EL (cell line): ENCODE measurements at places on chromosomes 3 and 15.

DNA sequence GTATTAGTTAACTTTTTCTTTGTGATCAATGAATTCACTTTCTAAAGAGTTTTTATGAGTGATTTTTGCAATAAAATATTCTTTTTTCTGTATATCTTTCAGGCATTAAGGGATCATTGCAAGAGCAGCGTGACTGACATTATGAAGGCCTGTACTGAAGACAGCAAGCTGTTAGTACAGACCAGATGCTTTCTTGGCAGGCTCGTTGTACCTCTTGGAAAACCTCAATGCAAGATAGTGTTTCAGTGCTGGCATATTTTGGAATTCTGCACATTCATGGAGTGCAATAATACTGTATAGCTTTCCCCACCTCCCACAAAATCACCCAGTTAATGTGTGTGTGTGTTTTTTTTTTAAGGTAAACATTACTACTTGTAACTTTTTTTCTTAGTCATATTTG, 24.4 kb downstream of the SELENOT start:
- no peak for DNase-seq

DNA sequence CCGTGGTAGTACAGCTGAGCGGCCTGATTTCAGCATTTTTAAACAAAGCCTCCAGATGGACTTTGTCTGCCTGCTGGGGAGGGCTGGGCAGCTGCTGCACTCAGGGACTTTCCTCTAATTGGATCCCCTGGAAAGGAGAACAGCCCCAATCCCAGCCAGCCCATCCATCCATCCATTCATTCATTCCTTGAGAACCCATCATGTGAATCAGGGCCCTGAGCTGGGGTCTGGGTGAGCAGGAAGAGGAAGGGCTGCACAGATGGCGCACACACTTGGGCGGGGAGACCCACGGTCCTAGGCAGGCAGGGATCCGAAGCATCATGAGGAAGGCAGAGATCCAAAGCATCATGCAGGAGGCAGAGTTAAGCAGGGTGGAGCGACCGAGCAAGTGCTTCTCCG, 45.7 kb downstream of the TPRA1 start:
- DNase-seq = no peak

- DNase-seq = peak; percentile 18
Measured at GRCh38 chr3:72317491-72317890, 530.8 kb downstream of the SHQ1 start.

DNA sequence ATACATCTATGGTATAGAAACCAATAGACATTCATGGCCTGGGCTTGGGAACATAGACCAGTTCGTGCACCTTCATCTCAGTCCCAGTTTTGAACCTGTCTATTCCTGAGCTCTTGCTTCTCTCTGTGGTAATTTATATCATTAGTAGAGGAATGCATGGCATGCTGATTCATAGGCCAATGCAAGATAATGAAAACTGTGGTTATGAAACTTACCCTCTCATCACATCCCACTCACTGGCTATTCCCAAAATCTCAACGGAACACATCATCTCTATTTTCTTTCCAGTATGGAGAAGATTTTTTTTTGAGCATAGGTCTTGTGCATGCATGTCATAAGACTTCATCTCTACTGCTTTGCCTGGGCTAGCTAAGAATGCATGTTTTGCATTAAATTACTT, 18.7 kb upstream of the P2RY12 start:
- peak; percentile 82 for DNase-seq

DNA sequence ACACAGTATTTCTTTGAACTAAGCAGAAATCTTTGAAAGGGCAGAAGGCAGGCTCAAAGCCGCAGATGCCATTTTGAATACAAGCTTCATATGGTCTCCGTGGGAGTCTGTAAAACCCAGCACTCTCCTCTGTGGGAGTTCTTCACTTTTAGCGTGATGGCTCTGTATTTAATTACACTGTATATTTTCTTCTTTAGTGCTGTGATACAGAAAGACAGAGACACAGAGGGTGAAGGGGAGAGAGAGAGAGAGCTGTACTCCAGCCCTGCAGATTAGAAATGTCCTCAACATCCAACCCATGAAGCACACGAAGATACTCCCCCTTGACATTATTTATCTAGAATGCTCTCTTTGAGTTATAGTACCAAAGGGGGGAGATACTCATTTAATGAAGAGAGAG, 752.6 kb upstream of the NR2F2 start:
- no peak for DNase-seq

DNA sequence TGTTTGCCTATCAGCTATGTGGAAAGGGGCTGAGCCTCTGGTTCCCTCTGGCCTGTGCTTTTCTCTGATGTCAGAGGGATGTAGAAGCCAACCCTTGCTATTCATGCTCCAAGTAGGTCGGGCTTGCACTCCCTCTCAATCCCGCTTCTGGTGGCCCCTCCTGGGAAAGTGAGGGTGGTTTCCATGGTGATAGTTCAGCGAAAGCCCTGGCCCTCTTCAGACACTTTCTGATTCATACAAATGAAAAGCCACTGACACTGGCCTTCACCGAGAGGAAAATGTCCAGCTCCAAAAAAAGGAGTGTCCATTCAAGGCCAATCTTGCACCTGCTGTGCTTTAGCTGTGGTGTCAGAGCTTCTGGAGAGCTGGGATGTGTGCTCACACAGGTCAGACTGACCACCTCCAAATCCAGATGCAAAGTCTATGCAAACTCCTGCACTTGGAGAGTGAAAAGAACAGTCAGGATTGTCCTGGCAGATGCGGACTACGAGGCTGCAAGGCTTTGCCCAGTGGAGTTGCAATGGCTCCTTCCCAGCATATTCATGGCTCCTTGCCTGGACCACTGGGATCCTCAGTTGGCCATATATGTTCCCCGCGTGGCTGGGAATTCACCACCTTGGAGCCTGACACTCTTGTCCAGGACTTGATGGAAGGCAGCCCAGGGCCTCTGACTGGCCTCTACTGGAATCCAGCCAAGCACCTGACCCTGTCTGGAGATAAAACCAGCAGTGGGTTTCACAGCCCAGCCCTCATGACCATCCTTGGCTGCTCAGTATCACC, 96.6 kb downstream of the CEMIP start:
- DNase-seq = no peak

DNA sequence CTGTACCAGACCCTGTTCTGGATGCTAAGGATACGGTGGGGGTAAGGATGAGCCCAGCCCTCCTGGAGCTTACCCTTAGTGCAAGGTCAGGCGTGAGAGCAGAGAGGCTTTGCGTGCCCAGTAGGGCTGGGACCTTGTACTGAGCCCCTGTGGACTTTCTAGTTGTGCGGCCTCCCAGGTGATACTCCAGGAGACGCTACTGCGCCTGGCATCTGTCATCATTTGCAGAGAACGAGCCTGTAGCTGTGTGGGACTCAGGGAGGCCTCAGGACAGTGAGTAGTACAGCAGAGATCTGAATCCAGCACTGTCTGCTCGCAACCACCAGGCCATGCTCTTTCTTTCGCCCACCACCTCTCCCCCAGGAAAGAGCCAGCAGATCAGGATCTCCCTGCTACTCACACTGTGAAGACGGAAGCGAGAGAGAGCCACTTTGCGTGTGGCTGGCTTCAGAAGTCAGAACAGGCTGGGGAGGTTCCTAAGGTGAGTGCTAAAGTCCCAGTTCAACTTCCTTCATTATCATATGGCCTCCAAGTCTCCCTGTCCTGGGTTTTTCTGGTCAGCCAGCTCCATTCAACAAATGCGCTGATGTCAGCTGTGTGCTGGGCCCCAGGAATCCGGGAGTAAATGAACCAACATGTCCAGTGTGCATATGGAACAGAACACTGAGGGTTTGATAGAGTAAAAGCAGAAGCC, 38.2 kb upstream of the ITGA11 start:
- DNase-seq = no peak

DNA sequence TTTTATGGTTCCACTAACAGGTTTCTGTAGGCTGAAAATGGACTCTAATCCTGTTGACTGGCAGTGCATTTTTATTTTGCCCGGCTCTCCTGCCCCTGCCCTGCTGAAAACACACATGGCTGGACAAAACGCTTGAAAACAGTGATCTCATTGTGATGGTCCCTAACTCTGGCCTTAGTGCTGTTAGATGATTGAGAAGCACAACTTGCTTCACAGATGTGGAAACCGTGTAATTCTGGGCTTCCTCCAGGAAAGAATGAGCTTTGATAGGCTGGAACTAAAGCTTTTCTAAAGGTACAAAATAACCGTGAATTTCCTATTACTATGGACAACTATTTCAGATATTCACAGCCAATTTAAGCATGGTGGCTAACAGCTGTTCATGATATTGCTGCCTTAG, 121.4 kb downstream of the VGLL3 start:
- no peak for DNase-seq

GRCh38 chr15:42137461-42138261, 18.8 kb downstream of the PLA2G4F start:
- peak; percentile 58 for DNase-seq

GRCh38 chr3:14946236-14946635, 1.1 kb upstream of the NR2C2 start:
- DNase-seq = no peak

DNA sequence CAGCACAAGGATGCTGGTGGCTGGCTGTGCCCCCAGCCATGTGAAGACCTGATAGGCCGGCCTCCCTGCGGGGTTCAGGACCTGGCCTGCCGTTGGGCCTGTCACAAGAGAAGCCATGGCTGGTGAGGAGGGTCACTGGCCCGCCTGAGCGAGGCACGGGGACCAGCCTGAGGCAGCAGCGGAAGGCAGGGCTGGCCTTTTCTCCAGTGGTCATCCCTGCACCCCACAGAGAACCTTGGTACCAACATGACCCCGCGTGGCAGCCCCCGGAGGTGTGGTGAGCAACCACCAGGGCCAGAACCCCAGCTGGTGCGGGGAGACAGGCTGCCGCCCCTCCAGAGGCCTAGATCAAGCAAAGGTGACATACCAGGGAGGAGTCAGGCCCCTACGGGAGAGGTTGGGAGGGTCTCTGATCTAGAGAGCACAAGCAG, 134.1 kb upstream of the MEF2A start:
- no peak for DNase-seq

GRCh38 chr3:42213417-42213816, 52.6 kb downstream of the CCK start:
- DNase-seq = no peak

- DNase-seq = no peak
Measured at GRCh38 chr3:183809270-183809669, 16.1 kb downstream of the MAP6D1 start.

- DNase-seq = peak; percentile 35
Measured at GRCh38 chr15:37076543-37076942, 23.8 kb downstream of the MEIS2 start.

- DNase-seq = no peak
Measured at GRCh38 chr15:74868059-74868458, 5.1 kb downstream of the SCAMP2 start.

GRCh38 chr3:170424879-170425278, 6.2 kb downstream of the CLDN11 start:
- DNase-seq = no peak

DNA sequence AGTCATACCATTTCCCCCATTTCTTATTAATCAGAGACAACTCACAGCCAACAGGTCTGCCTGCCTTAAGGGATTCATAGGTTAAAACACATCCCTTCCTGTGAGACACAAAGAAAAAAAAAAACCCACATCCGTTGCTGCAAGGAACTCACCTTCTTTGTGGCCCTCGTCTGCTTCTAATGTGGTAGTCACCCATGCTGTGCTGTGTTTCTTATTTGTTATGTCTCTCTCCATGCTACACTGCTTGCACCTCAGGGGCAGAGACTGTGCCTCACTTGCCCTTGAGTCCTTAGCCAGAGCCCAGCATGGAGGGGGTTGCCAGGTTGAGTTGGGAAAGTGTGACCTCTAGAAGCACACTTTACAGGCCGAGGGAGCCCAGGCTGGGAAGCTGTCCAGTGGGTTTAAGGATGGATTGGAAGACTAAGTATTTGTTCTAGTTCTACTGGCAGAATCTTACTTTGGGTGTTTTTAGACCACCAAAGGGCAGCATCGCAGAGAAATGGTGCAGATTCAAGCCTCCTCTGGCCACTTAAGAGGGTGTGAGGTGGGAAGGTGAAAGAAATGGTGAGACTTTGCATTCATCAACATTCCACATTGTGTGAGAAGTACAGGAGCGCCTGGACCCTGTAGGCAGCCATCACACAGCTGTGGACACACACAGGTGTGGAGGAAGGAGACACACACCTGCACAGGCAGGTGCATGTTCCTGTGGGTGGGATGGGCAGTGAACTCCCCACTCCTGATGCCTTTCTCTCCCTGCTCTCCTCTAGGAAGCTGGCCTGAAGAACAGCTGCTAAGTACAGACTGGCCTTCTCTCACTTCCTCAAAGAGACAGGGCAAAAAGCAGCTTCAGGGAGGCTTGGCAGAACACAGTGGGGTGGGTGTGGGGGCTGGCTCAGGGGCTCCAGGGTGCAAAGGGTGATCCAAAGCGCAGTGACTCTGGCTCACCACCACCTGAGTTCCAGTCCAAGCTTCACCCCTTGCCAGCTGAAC, 48.8 kb downstream of the GLB1 start:
- DNase-seq = no peak

GRCh38 chr3:112848196-112848595, 1.5 kb upstream of the CD200R1L start:
- no peak for DNase-seq

GRCh38 chr15:59555696-59556095, 55.9 kb upstream of the GCNT3 start:
- DNase-seq = peak; percentile 23

- DNase-seq = peak; percentile 71
Measured at GRCh38 chr15:98126326-98127085, 166.0 kb downstream of the ARRDC4 start.

DNA sequence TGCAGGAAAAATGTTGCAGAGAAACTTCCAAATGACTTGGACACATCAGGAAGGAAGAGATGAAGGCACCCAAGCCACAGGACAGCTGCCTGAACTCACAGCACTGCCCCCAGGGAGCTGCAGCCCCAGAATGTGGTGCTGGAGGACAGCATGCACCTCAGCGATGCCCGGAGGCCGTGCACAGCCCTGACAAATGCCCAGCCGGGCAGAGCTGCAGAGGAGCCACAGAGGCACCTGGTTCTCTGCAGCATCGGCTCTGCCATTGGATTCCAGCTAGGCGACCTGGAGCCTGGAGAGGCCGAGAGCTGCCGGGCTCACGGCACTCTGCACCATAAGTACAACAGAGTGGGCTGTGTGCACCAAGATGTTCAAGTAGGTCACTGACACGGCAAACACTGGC, 97.5 kb downstream of the OCA2 start:
- no peak for DNase-seq

GRCh38 chr3:61807865-61808276, 246.5 kb downstream of the PTPRG start:
- DNase-seq = no peak

GRCh38 chr3:43774799-43775198, 84.1 kb downstream of the ABHD5 start:
- no peak for DNase-seq
